ENCODE measurements at places on chromosomes 16 and 17.

- DNase-seq, result peak; percentile 94
Observed at GRCh38 chr16:30651124-30652004, 604 bp downstream of the PRR14 start.

- no peak for DNase-seq
Observed at GRCh38 chr16:28930652-28931051, 1.1 kb upstream of the CD19 start.

GRCh38 chr17:44023545-44024270 is 8.9 kb upstream of the TMEM101 start:
- no peak for DNase-seq

- no peak for DNase-seq
Observed at GRCh38 chr17:56978441-56979090, 635 bp downstream of the SCPEP1 start.

DNA sequence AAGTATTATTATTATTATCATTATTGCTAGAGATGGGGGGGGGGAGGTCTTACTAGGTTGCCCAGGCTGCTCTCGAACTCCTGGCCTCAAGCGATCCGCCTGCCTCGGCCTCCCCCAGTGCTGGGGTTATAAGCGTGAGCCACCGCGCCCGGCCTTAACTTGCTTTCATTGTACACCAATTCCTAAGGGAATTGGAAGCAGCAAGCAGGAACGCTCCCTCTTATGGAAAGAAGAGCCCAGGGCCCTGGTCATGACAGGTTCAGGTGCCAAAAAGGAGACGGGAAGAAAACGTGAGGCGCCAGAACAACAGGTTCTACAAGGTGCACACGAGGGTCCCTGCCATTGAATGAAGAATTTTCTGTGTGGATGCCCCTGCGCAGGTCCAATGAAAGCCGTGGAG is 540 bp upstream of the RPL38 start:
- no peak for DNase-seq

DNA sequence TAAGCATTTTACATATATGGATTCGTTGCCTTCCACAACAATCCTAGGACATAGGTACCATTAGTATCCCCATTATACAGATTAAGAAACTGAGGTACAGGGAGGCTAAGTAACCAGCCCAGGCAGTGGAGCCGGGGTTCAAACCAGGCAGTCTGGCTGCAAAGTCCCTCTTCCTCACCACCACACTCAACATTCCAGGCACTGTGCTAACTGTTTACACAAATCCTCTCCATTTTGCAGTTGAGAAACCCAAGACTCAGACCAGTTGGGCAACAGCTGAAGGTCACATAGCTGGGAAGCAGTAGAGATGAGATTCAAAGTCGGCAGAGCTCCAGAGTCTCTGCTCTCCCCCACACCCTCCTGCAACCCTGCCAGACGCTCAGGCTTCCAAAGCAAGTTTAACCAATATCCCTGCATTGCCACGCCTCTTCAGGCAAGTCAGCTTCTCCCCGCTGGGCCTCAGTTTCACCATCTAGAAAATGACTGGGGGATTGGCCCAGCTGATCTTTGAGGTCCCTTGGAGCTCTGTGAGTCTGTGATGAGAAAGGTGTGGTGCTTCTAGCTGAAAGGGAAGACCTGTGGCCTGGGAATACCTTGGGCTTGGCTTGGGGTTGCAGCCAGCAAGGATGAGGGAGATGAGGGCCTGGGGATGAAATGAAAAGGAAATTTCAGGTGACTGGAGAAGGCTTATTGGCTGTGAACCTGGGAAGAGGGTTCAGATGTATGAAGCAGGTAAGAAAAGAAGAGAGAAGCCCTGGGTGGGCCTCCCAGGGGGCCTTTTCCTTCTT is 14.0 kb downstream of the CCR7 start:
- no peak for DNase-seq

DNA sequence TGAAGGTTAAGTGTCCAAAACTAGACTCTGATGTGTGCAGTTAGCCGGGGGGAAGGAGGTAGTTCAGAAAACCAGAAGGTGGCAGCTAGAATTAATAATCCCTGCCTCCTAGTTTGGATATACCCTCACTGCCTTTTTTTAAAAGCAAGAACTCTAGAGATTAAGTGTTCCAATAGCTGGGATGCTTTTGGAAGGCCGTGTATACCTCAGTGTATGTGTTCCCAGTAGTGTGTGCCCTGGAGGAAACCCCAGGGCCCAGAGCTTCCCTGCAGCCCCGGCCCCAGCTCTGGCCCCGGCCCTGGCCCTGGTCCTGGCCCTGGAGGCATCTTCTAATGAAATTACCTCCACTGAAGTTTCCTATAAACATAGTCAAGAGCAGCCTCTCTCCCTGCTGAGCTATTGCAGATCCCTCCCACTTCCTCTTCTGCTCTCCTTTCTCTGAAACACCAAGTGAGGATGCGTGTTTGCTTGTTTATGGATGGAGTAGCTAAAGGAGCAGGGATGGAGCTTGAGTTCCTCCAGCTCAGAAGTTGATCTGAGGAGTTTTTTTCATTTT is 130.7 kb downstream of the PRKCA start:
- DNase-seq, result no peak

Measured in GM12892 (cell line).